ENCODE measurements at places on chromosomes 4 and X.

GRCh38 chrX:38260231-38260630 lies 39.6 kb upstream of the SRPX start:
- DNase-seq: no peak

DNA sequence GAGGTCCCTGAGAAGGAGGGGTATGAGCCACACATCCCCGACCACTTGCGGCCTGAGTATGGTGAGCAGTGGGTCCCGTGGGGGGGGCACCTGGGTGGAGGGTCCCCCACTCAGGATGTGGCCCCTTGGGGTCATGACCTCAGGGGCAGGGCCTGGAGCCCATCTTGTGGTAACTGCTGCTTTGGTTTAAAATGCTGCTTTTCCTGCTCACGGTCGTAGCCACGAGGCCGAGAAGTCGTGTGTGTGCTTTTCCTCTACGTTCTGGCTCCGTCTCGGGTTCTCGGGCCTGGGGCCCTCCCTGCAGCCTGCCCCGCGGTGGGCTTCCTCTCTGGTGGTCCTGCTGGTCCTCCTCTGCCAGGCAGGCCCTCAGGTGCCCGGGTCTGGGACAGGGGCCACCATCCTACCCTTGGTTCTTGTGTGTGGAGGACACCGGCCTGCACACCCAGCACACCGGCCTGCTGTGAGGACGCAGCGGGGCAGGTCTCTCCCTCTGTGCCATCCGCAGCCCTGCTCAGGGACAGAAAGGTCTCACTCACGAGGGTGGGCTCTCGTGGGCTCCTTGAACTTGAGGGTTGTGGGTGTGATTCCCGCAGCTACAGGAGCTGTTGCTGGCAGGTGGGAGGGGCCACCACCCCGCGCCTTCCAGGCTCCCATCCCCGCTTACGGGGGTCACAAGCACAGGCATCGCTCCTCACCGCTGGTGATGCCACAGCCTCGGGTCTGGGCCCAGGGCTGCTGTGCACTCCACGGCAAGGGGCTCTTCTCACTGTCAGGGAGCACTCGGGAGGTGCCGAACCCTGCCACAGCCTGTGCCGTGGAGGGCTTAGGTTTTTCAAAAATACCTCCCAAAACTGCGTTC lies 19.6 kb downstream of the UVSSA start:
- DNase-seq: no peak

- no peak for DNase-seq
Observed at GRCh38 chrX:10620121-10620699, at the start of gene MID1. MID1 (minus strand) TSS chrX:10620585; CDS start chrX:10567547, 53,038 bp downstream.

DNA sequence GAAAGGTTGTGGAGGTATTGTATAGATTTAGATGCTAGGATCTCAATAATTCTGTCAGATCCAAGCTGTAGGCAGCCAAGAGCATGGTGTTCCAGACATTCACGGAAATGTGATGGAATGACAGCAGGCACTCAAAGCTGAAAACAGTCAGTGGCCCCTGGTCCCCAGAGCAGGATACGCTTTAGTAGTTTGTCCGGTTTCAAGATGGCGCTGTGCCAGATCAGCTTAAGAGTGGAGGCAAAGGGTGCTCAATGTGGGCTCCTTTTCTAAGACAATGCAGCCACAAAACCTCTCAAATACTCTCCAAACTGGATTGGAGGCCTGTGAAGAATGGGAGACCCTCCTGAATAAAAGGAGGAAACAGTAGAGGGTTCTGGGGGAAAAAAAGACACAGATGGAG lies 291.2 kb upstream of the HS3ST1 start:
- no peak for DNase-seq

DNA sequence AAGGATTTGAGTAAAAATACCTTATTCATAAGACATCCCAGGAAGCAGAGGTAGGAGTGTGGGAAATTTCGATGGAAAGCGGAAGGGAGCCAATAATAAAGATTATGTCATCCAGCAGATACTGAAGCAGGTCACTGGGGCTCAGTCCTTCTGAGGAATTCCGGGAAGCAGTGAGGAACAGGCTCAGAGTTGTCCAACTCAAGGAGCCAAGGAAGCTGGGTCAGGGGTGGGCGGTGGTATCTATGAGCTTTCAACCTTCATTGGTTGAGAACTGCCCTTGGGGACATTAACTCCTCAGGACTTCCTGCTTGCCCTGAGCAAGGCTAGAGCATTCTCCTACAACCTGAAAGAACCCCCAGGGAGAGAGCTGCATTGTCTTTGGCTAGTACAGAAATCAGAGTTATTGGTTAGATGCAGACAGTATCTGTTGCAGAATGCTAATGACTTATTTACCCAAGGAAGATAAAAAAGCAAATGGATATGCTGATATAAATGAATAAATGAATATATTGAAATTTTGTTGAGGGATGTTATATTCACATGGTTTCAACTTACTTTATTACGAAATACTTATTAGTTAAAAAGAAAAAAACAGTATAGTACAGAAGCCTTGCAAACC lies 68.2 kb downstream of the DMP1 start:
- no peak for DNase-seq
